LoVo (cell line): ENCODE measurements at places on chromosomes 2 and 18.

DNA sequence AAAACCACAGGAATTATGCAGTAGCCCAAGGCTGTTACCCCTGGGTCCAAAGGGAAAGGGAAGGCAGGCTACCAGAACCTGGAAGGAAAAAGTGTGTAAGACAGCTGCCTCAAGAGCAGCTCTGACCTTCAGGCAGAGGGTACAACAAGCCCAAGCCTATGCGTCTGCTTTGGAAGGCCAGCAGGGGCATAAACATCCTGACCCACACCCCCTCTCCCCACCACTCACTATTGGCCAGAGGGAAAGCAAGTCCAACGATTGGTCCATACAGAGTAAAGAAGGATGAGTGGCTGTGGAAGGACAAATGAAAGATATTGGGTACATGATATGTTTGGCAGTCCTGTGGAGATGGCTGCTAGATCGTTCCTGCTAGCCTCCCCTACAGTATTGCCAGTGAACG, 227.6 kb upstream of the HNRNPA3 start:
- no peak for DNase-seq

- peak; percentile 18 for DNase-seq
Observed at GRCh38 chr2:191417746-191418145, 172.5 kb downstream of the MYO1B start.

DNA sequence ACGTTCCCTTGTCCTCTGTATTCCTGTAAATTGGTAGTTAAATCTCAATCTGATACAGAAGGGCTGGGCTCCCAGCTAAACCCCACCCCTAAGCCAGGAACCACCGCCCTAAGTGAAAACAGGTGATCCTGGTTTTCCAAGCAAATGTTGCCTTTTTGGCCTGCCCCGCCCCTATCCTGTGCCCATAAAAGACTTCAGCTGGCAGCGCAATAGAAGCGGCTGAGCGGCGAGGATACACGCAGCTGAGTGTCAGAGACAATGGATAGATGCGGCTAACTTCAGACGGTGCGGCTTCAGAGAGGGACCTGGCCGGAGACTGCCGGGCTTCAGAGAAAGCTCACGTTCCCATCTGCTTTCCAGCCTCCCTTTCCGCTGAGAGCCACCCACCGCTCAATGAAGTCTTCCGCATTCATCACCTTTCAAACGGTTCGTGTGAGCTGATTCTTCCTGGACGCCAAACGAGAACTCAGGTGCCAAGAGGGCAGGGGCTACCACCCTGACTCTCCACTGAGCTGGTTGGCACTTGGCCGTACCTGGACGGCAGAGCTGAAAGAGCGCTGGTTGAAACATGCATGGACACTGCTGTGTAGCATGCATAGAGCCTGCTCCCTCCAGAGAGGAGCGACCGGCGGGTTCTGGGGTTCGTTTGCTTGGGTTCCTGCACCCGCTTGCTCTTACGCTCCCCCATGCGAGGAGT, 49.5 kb upstream of the POLE4 start:
- DNase-seq: peak; percentile 42

DNA sequence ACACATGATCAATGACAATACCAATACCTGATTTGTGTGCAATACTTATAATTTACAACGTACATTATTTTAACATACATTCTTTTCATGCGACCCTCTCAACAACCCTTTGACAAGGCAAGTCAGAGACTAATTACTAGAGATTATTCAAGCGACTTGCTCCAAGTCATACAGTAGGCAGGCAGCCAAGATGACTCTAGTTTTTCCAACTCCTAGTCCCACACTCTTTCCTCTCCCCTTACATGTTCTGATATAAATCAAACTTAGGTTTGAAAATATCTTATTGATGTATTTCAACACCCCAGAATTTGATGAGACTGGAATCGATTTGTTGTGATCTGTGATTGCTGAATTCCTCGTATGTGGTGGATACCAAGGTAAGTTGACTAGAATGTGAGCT, 8.0 kb upstream of the CYP27C1 start:
- DNase-seq: no peak

DNA sequence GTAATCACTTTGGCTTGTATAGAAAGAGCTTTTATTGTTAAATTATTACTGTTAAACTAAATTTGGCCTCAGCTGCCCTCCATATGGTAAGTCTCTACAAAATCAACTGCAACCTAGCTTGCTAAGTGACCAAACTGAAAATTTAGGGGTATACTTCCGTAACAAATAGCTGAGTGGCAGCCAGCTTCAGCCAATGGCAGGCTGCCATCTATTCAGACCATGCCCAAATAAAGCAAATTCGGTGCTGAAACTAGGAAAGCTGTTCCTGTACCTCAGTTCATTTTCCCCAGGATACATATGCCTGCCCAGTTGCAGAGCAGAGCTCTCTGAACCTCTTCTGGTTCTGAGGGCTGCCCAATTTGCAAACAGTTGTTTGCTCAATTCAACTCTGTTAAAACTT, 94.8 kb downstream of the EML6 start:
- no peak for DNase-seq

- no peak for DNase-seq
Observed at GRCh38 chr18:13220361-13220991, 1.9 kb downstream of the LDLRAD4 start.

- no peak for DNase-seq
Observed at GRCh38 chr2:230694241-230694640, 18.4 kb upstream of the CAB39 start.

DNA sequence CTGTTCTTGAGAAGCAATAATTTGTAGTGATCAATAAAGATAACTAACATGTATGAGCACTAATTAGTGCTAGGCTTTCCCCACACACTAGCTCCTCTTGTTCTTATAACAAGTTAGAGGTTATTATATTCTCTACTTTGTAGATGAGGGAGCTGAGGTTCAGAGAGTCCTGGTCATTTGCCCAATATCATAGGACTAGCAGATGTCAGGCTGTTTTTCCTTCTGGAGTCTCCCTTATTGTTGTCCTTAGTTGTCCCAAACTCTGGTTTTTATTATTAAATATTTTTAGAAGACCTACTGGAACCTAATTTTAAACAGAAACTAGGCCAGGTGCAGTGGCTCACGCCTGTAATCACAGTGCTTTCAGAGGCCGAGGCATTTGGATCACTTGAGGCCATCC, 16.5 kb upstream of the TTC39C start:
- no peak for DNase-seq

DNA sequence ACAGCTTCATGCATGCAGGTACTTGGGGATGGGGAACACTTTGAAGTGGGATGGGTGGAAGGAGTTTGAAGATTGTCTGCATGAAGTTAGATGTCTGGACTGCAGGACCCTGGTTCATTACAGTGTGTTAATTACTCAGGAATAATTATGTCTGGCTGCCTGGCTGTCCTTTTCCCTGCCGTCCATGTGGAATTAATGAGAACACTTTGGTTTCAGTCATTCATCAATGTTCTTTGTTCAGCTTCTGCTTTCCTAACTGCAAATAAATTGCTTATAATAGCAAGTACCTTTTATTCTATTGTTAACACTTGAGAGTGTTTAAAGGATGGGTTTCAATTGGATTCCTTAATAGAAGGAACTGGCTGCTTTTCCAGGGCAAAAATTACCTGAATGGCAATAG, 35.8 kb downstream of the MTCL1 start:
- no peak for DNase-seq

DNA sequence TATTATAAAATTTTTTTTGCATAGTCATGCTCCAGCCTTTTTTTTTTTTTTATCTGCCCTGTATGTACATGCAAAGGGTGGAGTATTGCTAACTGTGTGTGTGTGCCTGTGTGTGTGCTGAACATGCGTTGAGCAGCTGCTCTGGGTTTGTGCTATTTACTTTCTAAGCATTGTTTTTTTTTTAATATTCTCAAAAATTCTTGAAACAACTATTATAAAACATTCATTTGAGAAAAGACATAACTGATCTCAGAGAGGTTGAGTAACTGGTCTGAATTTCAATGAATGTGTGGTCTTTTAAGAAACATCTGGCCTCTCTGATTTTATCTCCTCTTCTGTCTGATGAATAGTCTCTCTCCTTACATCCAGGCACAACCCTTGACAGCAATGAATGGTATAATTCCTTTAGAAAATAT, 366.0 kb upstream of the SLC14A2 start:
- DNase-seq: no peak

DNA sequence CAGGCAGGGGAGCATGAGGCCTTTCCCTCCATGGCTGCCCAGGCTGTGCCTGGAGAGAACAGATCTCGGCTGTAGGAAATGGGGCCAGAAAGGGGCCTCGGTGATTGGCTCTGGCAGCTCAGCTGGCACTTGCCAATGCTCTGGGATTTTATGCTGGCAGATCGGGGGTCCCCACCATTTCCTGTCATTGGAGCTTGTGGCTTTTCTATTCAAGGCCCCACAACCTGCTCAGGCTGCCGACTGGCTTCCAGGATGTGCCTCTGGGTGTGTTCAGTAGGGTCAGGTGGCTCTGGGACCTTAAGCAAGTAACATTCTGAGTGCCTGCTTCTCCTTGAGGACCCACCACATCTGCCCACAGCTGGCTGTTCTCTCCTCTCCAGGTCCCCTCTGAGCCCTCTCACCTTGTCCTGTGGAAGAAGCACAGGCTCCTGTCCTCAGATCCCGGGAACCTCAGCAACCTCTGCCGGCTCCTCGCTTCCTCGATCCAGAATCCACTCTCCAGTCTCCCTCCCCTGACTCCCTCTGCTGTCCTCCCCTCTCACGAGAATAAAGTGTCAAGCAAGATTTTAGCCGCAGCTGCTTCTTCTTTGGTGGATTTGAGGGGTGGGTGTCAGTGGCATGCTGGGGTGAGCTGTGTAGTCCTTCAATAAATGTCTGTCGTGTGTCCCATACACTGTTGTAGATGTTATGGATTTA, 4.2 kb downstream of the GNLY start:
- DNase-seq: no peak

DNA sequence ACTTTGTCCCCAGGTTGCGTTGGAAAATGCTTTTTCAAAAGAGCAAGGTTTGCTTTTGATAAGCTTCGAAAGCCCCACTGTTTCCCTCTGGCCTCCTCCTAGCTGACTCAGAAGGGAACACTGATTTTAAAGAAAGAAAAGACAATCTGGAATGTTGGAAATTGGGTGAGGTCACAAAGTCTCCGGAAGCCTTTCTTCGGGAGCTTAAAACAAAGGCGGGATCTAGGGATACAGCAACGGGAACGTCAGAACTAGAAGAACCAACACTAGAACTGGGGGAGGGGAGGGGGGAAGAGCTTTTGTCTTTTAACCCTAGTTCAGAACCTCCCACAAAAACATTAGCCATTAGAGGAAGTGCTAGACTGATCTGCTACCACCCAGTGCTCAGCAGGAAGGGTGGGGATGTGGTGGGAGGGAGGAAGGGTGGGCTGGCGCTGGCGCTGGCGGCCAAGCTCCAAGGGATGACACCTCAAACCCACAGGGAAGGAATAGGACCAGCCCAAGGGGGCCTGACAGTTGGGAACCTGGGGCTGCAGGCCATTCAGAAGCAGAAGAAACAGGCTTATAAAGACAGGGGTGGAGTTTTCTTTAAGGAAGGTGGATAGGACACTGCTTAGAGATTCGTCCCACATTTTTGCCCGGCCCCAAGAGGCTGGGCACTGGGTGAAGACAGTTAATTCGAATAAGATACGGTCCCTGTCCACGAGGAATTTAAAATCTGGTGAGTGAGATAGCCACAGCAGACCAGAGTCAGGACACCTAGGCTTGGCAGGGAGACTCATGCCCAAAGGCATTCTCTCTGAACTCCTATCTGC, 1.7 kb downstream of the TMSB10 start:
- DNase-seq: peak; percentile 81

DNA sequence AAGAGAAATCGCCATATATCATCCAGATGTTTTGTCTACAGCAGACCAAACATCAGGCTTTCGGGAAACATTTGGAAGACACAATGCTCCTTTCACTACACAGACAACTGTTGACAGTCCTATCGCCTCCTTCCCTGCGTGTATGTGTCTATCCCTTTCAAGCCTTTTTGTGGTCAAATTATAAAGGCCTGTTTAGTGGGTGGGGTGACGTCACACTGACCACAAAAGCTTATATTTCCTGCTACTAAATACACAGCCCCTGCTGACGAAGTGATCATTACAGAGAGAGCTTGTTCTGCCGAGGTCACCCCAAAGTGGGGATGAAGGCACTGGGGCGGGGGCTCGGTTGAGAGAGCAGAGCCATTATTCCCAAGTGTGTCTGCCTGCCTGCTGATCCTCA, 302.7 kb upstream of the TNP1 start:
- DNase-seq: peak; percentile 67

DNA sequence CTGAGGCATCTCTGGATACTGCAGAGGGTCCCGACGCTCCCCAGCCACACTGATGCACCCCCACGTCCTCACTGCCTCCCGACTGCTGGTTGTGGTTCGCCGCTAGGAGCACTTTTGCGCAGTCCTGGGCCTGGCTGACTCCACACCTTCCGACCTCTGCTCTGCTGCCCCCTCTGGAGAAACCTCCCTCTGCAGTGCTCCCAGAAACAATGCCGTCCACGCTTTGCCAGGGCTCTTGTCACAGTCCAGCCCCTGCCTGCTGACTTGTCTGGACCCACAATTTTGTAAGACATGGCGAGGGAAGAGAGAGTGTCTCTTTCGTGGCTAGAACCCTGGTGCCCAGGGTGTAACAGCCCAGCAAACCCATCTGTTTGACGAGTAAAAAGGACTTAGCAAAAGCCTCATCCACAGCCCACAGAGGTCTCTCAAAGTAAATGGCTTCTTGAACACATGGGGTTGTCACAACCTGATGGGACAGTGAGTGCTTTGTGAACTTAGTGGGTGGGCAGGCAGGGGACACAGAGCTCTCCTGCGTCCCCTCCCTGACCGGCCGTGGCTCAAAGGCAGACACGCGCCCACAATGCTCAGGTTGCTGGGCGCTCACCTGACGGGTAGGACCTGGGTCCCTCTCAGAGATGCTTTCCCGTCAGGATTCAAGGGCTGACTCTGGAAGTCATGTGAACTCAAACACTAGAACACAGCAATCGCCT, 4.0 kb downstream of the COPS9 start:
- no peak for DNase-seq

DNA sequence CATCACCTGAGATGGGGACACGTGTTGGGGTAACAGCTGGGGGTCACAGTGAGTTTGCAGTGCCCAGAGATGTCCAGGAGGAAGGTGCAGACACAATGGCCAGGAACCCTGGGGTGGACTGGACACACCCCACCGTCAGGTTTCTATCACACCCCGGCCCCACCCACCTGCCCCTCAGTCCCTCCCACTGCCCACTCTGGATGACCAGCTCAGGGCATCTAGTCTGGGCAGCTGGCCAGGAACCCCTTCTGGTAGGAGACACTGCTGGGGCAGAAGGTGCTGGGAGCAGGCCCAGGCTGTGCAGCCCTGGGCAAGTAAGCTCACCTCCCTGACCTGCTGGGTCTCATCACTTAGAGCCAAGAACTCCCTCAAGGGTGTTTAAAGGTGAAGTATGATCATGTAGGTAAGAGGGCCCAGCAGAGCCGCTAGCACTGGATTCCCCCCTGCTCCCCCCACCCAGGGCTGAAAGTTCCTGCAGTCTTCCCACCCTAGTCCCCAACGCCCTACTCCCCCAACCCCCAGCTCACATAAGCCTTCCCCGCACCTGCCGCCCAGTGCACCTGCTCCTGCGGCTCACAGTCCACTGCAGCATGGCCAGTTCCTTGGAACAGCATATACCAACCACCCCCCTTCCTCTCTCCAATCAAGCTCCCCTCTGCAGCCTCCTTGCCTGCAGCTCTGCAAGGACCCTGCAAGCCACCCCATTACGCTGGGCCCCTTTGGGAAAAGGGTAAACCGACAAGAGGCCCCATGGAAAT, 17.3 kb downstream of the BIN1 start:
- DNase-seq: no peak

- DNase-seq: no peak
Observed at GRCh38 chr2:124915567-124915966, 890.5 kb downstream of the CNTNAP5 start.
